IPS DF 6.9 (cell line): ENCODE measurements at places on chromosomes 4 and X.

GRCh38 chrX:130878350-130879341, 24.4 kb downstream of the ENOX2 start:
- H3K4me1 ChIP-seq: no peaks in the 10 kb centered on the region
- no peak for DNase-seq
- no peaks in the 10 kb centered on the region for H3K27me3 ChIP-seq
- no peak overlapping the region for H3K4me3 ChIP-seq
- H3K27ac ChIP-seq: no peak overlapping the region
- no peaks in the 10 kb centered on the region for H3K36me3 ChIP-seq

- H3K4me3 ChIP-seq: no peak overlapping the region
- H3K36me3 ChIP-seq: 0 out of 2 replicates have a peak, but pooled peaks cover 3% of the 10 kb centered on the region
- H3K27me3 ChIP-seq: no peaks in the 10 kb centered on the region
Observed at GRCh38 chr4:123110685-123111084, 188.3 kb upstream of the NUDT6 start.

- DNase-seq: no peak
- no peaks in the 10 kb centered on the region for H3K4me1 ChIP-seq
- no peak overlapping the region for H3K27ac ChIP-seq
- H3K4me3 ChIP-seq: no peak overlapping the region
Observed at GRCh38 chrX:150581093-150581775, 12.8 kb downstream of the MTM1 start.

DNA sequence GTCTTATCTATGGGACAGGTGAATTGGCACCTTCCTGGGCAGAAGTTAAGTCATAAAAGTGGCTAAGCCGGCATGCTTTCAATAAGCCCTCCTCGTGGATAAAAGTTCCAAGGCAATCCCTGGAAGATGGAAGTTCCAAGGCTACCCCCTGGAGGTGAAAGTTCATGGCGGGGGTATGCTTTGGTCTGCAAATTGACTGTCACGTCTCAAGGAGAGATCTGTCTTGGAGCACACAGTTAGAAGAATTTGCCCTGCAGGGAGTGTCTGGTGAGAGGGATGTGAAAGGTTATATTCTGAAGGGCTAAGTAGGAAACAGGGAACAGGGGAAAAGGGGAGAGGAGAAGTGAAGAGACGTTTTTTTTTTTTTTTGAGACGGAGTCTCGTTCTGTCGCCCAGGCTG, 26.2 kb upstream of the GPR173 start:
- no peaks in the 10 kb centered on the region for H3K36me3 ChIP-seq
- H3K27ac ChIP-seq: no peak overlapping the region
- no peak overlapping the region for H3K4me3 ChIP-seq
